Endothelial cell (in vitro differentiated cells): ENCODE measurements at places on chromosomes 12 and 14. TPM values are rescaled to one million over a fixed set of nuclear protein-coding genes. Genes with fewer than 3 reads are reported as not detected.

- H3K27me3 ChIP-seq, result no peaks in the 10 kb centered on the region
- DNase-seq, result no peak
- no peak overlapping the region for H3K27ac ChIP-seq
- no peaks in the 10 kb centered on the region for H3K36me3 ChIP-seq
- H3K4me1 ChIP-seq, result no peaks in the 10 kb centered on the region
- no peak overlapping the region for H3K4me3 ChIP-seq
These were observed 225.2 kb downstream of the CCER1 start for GRCh38 chr12:90729736-90730135.

Gene C12orf54
- not detected for total RNA-seq

- no peak overlapping the region for H3K4me3 ChIP-seq
- H3K27me3 ChIP-seq, result peaks cover 2% of the 10 kb centered on the region
- no peaks in the 10 kb centered on the region for H3K36me3 ChIP-seq
- H3K4me1 ChIP-seq, result peaks cover 6% of the 10 kb centered on the region
- no peak overlapping the region for H3K27ac ChIP-seq
These were observed 140.2 kb downstream of the STXBP6 start for GRCh38 chr14:24909523-24910302.

Gene TEAD4
- 120 TPM for total RNA-seq

DNA sequence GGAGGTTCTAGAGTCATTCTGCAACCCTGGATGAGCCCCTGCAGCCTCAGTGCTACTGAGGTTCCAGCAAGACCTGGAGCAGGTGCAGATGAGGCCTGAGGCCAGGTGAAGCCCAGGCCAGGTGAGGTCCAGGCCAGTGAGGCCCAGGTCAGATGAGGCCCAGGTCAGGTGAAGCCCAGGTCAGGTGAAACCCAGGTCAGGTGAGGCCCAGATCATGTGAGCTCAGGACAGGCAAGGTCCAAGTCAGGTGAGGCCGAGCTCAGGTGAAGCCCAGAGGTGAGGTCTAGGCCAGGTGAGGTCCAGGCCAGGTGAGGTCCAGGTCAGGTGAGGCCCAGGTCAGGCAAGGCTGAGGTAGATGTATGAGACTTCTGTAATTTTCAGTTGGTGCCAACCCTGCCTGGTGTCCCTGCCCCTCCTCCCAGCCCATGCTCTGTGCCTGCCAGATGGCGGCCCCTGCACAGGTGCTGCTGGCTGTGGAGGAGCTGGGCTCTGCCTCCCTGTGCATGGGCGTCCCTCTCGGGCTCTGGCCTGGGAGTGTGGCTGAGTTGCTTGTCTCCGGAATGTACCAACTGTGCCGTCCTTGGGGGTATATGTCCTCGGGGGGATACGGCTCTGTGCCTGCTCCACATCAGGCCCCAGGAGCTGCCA lies 388.5 kb downstream of the TMEM121 start:
- no peaks in the 10 kb centered on the region for H3K4me1 ChIP-seq
- H3K27me3 ChIP-seq, result peaks cover 25% of the 10 kb centered on the region
- no peak for DNase-seq
- peaks cover 9% of the 10 kb centered on the region for H3K36me3 ChIP-seq
- no peak overlapping the region for H3K27ac ChIP-seq
- H3K4me3 ChIP-seq, result peak overlapping the region; percentile 68

DNA sequence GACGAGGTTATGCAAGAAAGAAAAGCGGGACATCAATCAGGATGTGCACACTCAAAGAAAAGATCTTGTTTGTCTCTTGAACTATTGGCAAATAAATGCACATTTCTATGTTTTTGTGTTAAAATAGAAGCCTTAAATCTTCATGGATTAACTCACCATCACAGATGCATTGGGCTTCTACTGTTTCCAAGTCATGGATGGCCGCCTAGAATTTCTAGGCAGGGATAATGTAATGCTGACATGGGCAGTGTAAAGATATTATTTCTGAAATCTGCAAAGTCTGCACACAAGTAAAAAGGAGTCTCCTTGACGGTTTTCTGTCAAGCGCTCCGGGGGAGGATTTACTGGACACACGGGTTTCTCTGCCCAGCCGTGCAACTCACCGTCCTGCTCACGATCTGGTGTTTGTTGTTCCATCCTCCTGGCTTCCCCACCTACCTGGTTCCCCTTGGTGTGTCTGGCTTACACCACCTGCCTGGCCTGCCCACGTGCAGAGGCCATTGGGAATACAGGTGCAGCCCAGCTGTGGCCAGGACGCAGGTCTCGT lies 103.3 kb upstream of the FZD10 start:
- DNase-seq, result no peak
- H3K36me3 ChIP-seq, result peaks cover 25% of the 10 kb centered on the region
- peaks cover 5% of the 10 kb centered on the region for H3K4me1 ChIP-seq
- no peak overlapping the region for H3K27ac ChIP-seq
- peaks cover 9% of the 10 kb centered on the region for H3K27me3 ChIP-seq
- H3K4me3 ChIP-seq, result no peak overlapping the region

DNA sequence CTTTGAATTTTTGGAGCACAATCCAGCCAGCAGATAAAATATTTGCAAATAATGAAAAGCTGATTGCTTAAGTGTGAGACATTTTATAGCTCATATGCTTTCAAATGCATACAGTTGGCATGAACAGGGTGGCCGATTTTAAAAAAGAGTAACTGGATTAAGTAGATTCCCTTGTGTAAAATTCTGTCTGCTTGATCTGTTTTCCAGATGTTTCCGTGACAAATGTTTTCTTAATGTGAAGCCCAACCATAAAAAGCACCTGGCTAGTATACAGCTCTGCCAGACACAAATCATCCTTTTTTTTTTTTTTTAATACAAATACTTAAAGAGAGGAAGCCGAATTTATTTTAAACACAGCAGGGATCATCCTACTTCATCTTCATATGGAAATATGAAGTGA lies 440.7 kb downstream of the CCER1 start:
- H3K27me3 ChIP-seq, result no peaks in the 10 kb centered on the region
- peaks cover 2% of the 10 kb centered on the region for H3K4me1 ChIP-seq
- DNase-seq, result no peak
- H3K27ac ChIP-seq, result no peak overlapping the region
- H3K4me3 ChIP-seq, result no peak overlapping the region
